NCI-H1092 (cell line): ENCODE measurements at places on chromosomes 3 and 15.

- DNase-seq = no peak
Observed at GRCh38 chr3:44080474-44081072, 161.1 kb upstream of the TOPAZ1 start.

DNA sequence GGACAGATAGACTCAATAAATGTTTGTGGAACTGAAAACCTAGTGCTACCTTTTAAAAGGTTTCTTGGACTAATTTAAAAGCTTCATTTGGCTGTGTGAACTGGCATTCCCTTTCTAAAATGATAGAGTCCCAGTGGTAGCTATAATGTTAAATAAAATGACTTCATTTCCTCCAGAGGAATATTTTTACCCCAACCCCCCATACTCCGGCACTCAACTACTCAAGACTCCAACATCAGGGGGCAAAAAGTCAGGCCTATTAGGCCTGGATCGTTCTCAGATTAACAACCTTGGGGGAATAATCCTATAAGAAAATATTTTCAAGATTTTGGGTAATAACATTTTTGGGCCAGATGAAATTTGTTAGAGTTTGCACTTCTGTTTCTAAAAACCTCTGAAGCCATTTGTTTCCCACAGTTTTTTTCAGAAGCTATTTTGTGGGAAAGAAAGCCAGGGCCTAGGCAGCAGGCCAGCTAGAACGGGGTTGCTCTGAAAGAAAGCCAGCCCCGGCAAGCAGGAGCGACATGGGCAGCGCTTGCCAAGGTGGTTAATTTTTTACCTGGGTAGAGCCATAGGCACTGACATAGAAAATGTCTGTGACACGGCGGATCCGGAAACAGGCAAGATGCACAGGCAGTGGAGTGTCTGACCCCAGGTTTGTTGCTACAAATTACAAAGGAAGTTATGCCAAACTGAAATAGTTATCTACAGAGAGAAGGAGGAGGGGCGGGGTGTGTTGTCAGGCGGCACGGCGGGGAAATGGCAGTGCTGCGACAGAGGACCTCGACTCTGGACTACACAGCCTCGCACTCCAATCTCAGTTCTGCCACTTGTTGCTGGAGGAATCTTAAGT lies 84.6 kb downstream of the MAGI1 start:
- DNase-seq = no peak

- DNase-seq = no peak
Observed at GRCh38 chr3:156472684-156473083, 82.2 kb downstream of the SSR3 start.

GRCh38 chr15:43204016-43204901 lies 16.6 kb downstream of the EPB42 start:
- no peak for DNase-seq

DNA sequence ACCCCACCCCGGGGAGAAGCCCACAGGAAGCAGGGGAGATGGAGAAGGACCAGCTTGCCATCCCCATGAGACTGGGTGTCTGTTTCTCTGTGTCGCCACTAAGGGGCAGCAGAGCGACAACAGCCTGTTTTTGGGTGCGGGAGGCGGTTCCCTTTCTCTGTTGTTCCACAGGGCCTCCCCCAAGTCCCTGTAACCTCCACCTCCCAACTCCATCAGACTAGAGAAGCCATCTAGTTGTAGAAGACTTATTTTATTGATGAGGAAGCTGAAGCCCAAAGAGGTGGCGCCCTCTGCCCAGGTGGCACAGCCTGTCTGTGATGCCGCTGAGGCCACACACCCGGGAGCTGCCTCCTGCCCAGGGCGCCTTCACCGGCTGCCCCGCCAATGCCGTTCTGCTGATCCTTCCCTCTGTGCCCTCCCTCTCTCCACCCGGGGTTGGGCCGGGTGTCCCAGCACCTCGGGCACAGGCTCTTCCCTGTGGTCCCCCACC lies 3.9 kb upstream of the CCDC9B start:
- DNase-seq = no peak

DNA sequence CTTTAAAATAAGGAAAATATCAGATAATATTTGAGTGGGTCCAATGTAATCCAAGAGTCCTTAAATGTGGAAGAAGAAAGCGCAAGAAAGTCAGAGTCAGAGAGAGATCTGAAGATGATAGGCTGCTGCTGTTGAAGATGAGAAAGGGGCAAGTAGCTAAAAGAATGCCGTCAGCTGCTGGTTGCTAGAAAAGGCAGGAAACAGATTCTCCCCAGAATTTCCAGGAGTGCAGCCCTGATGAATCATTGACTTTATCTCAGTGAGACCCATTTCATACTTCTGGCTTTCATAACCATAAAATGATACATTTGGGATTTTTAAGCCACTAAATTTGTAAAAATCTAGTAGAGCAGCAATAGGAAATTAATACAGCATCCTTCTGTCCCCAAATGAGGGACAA lies 7.5 kb upstream of the CHMP2B start:
- DNase-seq = no peak

DNA sequence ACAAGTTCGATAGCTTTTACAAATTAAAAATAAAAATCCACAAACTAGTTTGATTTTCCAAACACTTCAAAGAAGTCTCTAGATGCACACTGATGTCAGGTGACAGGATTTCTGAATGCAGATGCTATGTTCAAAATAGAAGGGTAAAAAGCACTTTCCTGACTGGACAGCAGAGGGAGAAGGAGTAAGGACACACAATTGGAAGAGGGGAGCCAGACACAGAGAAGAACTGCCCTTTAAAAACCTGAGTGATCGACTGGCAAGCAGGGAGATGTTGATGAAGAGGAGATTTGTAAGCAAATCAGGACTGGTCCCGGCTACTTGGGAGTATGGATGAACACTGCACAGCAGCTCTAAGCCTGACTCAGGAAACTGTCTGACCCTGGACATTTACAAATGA lies 612.8 kb downstream of the MAGI1 start:
- DNase-seq = no peak

- DNase-seq = no peak
Observed at GRCh38 chr3:105827959-105828358, 40.9 kb downstream of the CBLB start.

DNA sequence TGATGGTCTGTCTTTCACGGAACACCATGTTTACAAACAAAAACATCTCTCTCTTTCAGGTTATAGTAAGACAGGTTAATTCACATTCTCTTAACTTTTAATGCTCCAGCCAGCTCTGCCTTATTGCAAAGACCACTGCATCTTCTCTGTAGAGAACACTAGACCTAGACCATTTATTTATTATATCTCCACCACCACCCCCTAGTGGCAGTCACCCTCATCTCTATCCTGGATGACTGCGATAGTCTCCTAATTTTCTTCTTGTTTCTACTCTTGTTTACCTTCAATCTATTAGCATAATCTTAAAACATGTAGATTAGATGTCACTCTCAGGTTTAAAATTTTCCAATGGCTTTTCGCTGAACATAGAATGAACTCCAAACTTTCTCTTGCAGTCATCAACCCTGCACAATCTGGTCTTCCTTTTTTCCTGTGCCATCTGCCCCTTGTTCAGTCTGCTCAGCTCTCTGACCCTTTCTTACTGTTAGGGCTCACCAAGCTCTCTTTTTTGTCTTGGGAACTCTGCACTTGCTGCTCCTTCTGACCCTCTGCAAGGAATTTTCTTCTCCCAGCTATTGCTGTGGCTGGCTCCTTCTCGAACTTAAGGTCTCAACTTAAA lies 155.6 kb downstream of the SQOR start:
- DNase-seq = no peak

DNA sequence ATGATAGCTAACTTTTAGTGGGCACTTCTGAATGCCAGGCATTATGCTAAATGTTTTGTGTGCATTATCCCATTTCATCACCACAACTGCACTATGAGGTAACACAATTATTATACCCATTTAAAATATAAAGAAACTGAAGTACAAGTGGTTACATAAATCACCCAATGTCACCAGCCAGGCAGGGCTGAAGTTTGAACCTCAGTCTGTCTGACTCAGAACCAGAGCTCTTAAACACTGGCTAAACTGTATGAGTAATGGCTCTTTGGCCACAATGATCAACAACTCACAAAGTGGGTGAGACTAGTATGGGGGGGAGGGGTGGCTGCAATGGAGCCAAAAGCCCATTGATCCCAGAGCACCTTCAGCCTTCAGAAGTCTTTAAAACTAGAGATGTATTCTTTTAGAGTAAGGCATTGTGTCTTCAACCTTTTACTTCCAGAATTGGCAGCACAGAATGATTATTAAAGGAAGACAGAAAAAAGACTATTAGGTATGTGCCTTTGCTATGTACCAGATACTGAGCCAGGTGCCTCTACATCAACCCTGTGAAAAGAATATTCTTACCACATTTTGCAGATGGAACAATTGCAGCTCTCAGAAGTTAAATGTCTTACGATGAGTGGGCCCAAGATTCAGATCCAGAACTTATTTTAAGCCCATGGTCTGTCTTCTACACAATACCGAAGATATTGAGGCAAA lies 166.9 kb downstream of the UACA start:
- no peak for DNase-seq

- no peak for DNase-seq
Observed at GRCh38 chr3:189195302-189195701, 23.5 kb downstream of the TPRG1 start.

DNA sequence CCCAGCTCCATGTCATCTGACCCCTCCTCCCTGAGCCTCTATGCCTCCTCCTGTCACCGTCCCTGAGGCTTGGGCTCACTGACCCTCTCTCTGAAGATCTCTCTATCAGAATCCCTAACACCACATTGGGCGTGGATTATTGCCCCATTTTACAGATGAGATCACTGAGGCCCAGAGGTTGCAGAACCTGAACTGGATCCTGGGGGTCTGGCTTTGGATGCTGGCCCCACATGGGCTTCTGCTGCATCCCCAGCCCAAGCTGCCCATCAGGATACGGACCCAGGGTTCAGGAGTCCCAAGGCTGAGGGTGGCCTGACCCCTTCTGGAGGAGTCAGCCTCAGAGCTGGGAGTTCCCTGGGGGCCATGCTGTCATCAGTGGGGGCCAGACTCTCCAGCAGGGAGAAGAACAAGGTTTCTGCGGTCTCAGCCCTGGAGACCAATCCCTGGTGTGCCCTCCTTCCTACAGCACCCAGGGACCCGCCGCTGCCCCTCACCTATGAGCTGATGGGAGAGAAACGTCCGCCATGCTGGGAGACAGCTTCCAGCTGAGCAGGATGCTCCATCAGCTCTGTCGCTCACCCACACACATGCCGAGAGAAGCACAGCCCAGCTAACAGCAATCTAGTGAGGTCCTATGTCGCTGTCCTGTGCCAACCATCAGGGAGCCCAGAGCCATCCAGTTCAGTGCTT lies 273.1 kb downstream of the UACA start:
- DNase-seq = no peak

- no peak for DNase-seq
Observed at GRCh38 chr3:9153904-9154619, 95.4 kb downstream of the SRGAP3 start.

DNA sequence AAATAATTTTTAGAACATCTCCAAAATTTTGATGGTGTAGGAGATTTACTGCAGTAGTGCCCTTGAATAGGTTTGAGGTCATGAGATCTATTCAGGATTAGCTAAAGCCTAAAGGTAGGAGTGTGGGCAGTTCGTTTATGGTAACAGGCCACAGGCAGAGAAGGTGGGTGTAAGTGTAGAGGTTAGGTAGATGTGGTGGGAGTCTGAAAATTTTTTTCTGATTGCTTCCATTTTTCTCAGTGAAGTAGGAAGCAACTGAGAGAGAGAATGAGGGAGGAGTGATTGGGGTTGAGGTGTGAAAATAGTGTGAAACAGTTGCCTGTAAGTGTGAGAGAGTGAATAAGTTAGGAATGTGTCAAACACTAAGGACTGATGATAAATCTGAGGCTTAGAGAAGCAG lies 2.2 kb upstream of the ELL3 start:
- no peak for DNase-seq

DNA sequence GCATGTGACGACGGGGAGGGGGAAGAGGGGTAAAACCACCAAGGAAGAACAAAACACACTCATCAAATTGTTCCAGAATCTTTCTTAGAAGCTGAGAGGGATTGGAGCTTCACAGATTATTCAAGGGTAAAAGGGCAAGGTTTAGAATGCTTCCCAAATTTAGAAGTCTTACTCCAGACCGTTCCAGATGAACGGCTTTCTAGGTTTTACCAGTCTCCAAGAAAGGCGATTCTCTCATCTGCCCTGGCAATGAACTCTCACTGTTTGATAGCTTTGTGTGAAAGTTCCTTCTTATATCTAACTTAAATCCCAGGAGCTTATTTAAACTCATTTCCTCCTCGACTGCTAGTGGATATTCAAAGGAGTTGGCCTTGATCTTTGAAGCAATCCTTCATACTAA lies 124.3 kb upstream of the PRICKLE2 start:
- no peak for DNase-seq

DNA sequence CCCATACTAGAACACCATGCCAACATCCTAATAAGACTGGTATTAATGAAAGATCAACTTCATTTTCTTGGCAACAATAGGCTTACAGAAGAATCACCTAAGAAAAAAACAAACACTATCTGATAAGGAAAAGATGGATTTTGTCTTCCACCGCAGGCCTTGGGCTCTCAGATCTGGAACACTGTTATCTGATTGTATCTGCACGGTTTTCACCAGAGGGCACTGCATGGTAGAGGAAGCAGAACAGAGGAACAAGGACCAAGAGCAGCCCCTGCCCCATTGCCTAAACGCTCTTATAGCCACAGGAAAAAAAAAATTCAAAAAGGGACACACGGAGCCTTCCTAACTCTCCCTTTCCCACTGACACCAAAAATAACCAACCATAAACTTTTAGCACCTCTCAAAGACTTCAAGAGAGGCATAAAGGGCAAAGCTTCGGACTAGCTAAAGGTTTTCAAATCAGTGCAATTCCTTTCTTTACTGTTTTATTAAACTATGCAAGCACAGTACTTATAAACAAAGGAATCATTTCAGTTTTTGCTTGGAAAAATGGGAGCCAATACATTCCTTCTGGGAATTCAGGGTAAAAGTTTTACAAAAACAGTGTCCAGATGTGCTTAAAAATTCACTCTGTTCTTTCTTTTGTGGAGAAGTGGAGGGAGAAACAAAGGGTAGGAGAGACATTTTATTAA lies 23.3 kb downstream of the IL17RD start:
- DNase-seq = no peak

DNA sequence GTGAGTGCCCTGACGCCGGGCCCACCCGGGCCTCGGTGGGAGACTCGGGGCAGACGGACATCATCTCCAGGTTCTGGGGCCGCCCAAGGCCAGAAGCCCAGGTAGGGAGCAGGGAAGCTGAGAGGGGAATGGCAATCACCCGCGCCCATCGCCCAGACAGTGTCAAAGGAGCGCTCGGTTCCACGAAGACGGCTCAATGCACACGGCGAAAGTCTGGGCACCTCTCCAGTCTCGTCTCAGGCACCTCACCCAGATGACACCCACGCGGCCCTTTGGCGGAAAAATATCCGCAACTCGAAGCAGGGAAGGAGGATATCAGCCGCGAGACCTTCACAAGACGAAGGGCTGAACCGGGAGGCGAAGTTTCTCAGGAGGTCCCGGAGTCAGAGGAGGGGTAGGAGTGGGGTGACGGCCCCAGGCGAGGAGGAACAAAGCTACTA lies 916 bp downstream of the IL17RD start:
- DNase-seq = no peak

GRCh38 chr3:19931767-19932188 lies 2.2 kb downstream of the EFHB start:
- DNase-seq = no peak

GRCh38 chr3:57755368-57755675 lies 787 bp upstream of the SLMAP start:
- DNase-seq = no peak
